Stimulated activated CD4-positive, alpha-beta T cell treated with anti-CD3 and anti-CD28 coated beads, Interleukin-4, amount 100 ng/mL, for 4 hours (primary cell): ENCODE measurements at places on chromosomes 11 and 22.

DNA sequence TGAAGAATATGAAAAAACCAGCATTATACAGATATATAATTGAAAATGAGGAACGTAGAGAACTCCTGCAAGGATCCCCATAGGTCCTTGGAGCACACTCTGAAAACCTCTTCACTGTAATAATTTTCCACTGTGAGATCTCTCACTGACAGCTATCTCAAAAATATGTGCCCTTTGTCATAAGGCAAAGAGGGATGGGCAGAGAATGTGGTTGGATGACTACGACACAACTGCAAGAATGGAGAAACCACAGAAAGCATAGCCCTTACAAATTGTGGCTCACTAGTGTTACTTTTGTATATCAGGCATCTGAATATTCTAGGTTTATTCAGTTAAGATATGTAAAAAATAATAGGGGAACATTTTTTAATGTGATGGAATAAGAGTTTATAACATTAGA, 7.9 kb upstream of the CTSC start:
- DNase-seq = no peak

GRCh38 chr22:25697181-25697664, 44.8 kb upstream of the MYO18B start:
- DNase-seq = no peak

GRCh38 chr11:128757886-128758612, 64.2 kb downstream of the FLI1 start:
- no peak for DNase-seq

DNA sequence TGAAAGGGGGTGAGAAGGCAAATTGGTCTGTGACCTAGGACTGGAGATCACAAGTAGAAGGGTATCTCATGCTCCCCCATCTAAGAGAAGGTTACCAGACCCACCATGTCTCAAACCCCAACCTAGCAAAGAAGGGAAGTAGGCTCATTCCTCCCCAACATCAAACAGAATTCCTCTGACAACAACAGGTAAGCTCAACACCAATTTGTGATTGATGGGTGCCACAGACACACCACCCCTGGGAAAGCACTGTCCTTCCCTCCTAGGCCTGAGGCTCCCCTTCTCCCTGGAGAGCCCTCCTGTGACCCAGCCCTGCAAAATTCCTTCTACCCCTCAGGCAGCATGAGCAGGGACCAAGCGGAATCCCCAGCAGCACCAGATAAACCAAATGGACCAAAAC, 154.3 kb downstream of the BUD13 start:
- no peak for DNase-seq

- DNase-seq = no peak
Measured at GRCh38 chr22:28129319-28129962, 210.4 kb upstream of the PITPNB start.

DNA sequence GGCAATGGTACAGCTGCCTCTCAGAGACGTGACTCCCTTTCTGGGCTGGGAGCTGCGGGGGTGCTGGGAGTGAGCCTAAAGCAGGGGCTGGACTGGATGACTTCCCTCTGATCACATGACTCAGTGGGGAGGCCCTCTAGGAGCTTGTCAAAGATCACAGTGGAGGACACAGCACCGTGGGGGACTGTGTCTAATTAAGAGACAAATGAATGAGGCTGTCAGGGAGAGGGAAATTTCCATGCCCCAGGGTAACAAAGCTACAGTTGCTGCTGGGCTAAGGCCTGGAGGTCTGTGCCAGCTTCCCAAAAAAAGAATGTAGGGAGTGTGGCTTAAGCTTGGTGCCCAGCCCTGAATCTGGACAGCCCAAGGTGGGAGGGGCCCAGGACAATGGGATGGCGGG, 262.8 kb upstream of the PLET1 start:
- DNase-seq = no peak
